Heart right ventricle (tissue), 16 donors: ENCODE measurements at places on chromosomes 6 and 20. TPM values are rescaled to one million over a fixed set of nuclear protein-coding genes. Genes with fewer than 3 reads are reported as not detected.

OLIG3 gene
- not detected for total RNA-seq

SEL1L2 gene
- 0.46 TPM for total RNA-seq

TFAP2C gene
- 0.49 TPM for total RNA-seq

C6orf15 gene
- total RNA-seq: not detected

TENT5A gene
- 67.0 TPM for total RNA-seq

PPP1R10 gene
- total RNA-seq: 33.0 TPM

CCM2L gene
- total RNA-seq: 8.9 TPM

HLA-DPB1 gene
- 23.2 TPM for total RNA-seq

COX4I2 gene
- 8.7 TPM for total RNA-seq

PLN gene
- total RNA-seq: 1,787 TPM

AIF1 gene
- 10.5 TPM for total RNA-seq
